ENCODE measurements at places on chromosomes 11 and 22.

DNA sequence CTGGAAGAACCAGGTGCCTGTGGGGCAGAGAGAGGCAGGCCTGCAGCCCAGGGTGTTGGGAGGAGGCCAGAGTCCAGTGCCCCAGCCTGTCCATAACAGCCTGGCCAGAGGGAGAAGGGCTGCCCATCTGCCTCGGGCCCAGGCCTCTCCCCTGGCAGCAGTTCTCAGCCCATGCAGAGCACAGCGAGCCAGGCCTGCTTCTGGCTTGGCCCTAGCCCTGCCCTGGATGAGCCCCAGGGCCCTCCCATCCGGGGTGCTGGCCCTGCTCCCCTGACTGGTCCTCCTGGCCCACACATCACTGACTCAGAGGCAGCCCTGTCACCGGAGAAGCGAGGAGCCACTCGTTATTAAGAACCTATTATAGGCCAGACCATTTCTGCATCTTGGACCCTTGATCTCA, 19.7 kb upstream of the MYRF start:
- no peak for DNase-seq

- DNase-seq, result no peak
These were observed 1008.4 kb downstream of the OPCML start for GRCh38 chr11:132523929-132524328.

DNA sequence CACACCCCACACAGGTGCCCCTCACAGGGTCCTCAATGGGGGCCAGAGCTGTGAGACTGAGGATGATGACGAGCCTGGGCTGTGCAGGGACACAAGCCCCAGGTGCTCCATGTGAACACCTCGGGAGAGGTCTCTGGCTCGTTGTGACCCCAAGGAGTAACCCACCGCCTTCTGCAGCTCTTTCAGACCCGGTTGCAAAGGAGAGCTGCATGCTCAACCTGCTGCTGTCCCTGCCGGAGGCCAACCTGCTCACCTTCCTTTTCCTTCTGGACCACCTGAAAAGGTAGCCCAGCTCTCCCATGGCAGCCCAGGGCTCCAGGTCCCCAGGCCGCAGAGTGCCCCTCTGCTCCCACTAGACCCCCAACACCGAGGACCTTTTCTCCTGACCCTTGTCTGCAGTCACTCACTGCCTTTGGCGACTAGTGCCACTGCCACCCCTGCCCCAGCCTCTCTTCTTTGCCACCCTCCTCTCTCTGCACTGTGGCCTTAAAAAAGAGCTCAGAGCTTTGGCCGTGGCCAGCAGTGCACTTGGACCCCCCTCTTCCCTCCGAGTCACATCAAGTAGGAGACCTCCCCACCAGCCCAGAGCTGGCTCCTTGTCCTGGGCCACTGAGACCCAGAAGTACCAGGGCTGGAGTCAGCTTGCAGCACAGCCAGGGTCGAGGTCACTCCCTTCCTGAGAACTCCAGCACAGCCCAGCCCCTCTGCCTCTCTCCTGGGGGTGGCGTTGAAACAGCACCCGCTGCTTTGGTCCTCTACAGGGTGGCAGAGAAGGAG, 133.7 kb downstream of the BCR start:
- no peak for DNase-seq

- DNase-seq, result no peak
These were observed 32.1 kb downstream of the RPL27A start for GRCh38 chr11:8714622-8715225.

- DNase-seq, result no peak
These were observed 3.0 kb downstream of the GAS2L1 start for GRCh38 chr22:29309332-29310064.

GRCh38 chr11:46160100-46160499, 38.8 kb upstream of the PHF21A start:
- no peak for DNase-seq

- DNase-seq, result peak; percentile 28
These were observed 66.6 kb upstream of the TP53I11 start for GRCh38 chr11:45017329-45017728.

GRCh38 chr11:11148104-11148509, 204.9 kb downstream of the CSNK2A3 start:
- DNase-seq, result peak; percentile 86

DNA sequence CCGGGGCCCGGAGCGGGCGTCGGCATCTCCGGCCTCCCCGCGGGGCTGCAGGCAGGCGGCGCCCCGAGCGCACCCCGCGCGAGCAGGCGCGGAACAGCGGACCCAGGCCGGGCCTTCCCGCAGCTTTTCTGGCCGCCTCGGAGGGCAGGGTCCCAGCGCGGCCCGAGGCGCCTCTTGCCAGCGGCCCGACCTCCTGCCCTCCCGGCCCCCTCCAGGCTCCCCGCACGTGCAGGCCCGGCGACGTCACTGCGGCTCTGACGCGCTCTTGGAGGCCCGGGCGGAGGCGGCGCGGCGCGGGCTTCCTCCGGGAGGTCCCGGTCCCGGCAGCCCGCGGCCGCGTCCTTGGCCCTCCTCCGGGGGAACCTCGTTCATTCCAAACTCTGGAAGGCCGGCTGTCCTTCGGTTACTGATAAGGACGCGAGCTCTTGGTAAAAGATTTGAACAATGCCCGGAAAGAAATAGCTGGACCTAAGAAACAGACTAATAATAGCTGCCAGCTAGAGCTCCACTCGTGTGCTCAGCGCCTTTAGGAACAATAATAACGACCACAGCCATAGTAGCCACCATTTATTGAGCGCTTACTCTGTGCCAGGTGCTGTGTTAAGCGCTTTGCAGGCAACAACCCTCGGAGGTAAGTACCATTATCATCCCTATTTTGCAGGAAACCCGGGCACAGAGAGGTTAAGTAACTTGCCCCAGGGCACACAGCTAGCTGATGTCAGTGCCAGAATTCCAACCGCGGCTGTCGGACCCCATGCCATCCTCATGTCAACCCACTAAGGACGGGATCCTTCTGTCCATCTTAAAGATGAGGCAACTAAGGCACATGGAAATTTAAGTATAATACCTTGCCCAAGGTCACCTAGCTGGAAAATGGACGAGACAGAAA, 39.1 kb upstream of the CREB3L1 start:
- DNase-seq, result no peak

- DNase-seq, result no peak
These were observed 47.0 kb downstream of the GAB2 start for GRCh38 chr11:78370406-78371172.

DNA sequence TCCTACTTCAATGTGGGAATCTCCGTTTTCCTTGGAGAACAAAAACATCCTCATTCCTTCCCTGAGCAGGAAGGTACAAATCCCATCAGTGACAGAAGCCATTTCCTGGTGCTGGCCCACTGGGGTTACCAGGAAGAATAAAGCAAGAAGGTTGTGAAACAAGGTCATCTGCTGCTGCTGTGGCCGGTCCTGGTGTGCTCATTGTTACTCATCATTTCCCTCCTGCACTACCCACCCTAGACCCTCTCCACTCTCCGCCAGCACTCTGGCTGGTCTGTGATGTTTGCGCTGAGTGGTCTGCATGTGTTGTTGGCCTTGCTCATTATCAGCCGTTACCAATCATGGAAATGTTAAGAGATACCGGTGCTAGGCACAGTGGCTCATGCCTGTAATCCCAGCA, 37.0 kb downstream of the OSBP2 start:
- no peak for DNase-seq

DNA sequence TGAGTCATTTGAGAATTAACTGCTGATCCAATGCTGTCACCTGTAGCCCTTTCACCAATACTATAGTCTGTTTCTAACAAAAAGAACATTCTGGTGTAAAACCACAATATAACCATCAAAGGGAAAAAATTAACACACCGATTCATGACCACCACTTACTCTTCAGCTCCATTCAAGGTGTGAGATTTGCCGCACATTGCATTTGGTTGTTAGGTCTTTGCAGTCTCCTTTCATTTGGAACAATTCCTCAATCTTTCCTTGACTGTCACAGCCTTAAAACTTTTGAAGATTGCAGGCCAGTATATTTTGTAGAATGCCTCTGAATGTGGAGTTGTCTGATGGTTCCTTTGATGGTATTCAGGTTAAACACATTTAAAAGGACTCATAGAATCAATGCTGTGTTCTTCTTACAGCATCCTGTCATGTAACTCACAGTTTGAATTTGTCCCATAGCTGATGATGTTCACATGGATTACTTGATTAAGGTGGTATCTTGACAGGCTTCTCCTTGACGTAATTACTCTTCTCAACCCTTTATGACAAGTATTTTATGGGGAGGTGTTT, 63.6 kb downstream of the TNRC6B start:
- DNase-seq, result no peak

DNA sequence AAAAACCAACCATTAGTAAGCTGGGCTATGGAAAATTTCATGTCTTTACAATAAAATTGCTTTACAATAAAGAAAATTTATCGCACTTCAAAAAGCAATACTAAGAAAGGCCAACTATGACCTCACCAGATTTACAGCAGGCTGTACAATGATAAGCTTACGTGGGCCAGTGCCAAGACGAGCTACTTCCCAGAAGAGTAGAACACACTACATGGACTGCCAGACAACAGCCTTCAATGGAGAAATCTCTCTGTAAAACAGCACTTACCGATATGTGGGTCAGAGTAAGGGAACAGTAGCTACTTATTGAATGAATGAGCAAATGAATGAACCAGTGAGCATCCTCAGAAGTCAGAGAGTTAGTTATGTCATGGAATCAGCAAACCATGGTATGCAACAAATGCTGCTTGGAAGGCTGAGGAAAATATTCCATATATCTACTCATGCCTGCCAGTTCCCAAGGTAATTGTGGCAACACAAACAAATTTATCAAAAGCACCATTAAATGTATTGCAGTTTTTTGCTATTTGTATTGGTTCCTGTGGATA, 74.4 kb downstream of the SLC36A4 start:
- DNase-seq, result no peak

Measured in iPS DF 19.7 (cell line).